ENCODE measurements at places on chromosomes 2 and 18. TPM values are rescaled to one million over a fixed set of nuclear protein-coding genes. Genes with fewer than 3 reads are reported as not detected.

DNA sequence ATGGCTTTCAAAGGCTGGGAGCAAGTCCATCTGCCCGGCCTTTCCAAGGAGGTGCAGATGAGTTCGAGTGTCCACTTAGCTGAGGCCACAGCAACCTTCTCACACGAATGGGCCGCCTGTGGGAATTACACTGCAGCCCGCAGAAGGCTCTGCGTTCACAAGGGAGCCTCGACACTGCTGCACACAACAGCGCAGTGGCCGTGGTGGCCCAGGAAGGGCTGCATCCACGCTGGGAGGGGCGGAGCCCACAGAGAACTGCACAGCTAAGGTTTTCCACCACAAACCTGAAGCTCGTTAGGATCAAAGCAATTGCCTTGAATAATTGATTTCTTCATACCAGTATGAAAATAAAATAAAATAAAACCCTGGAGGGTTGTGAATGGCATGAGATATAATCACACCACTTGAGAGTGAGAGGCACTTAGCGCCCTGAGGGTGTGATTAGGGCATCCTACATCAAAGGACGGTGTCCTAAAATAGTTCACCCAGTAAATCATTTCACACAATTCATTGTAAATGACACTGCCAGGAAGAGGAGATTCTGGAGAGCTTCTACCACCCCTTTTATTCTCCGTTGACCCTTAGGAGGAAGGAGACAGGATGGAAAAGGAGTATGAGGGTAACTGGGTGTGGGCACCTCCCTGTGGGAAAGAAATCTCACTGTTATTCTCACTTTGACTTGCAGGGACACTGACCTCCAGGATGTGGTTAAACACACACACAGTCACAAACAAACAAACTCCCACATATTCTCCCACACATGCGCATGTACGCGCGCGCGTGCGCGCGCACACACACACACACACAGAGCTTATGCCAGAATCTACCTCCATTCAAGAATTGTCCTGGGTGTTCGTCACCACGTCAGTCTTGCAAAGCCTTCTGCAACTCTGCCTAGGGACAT lies 256.6 kb upstream of the ID2 start:
- H3K36me3 ChIP-seq = no peaks in the 10 kb centered on the region
- DNase-seq = peak; percentile 50
- peaks cover 4% of the 10 kb centered on the region for H3K4me1 ChIP-seq

DNA sequence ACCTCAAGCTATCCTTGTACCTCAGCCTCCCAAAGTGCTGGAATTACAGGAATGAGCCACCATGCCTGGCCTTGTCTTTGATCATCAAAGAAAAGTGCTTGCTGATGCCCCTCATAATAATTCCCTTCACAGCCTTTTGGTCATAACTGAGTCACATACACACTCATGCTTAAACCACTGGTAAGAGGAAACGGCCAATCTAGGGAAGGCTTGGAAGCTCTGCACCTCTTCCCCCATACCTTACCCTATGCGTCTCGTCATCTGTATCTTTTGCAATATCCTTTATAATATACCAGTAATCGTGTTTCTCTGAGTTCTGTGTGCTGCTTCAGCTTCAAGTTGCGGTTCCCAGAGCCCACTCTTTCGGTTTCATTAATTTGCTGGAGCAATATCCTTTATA lies 4.8 kb upstream of the RNF138 start:
- no peak overlapping the region for H3K4me3 ChIP-seq
- H3K36me3 ChIP-seq = no peaks in the 10 kb centered on the region
- no peak overlapping the region for H3K27ac ChIP-seq
- H3K4me1 ChIP-seq = peaks cover 3% of the 10 kb centered on the region
- no peak for DNase-seq
- H3K27me3 ChIP-seq = no peaks in the 10 kb centered on the region

DNA sequence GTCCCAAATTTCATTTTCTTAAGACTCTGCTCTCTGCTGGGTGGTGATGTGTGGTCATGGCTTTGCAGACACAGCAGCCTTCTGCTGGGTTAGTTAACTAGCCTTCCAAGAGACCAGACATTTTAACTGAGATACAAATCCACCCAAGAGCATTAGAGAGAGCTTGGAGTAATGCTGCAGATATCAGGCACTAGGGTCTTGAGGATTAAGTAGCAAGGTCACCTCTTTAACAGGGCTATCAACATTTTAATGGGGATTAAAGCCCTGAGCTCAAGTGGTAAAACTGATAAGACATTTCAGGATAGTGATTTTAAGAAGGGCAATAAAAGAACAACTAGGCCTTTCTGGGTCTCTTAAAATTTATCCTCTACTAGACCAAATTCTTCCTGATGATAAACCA lies 461.2 kb downstream of the MEIS1 start:
- H3K27ac ChIP-seq = no peak overlapping the region
- H3K27me3 ChIP-seq = no peaks in the 10 kb centered on the region
- DNase-seq = no peak
- no peaks in the 10 kb centered on the region for H3K36me3 ChIP-seq

DNA sequence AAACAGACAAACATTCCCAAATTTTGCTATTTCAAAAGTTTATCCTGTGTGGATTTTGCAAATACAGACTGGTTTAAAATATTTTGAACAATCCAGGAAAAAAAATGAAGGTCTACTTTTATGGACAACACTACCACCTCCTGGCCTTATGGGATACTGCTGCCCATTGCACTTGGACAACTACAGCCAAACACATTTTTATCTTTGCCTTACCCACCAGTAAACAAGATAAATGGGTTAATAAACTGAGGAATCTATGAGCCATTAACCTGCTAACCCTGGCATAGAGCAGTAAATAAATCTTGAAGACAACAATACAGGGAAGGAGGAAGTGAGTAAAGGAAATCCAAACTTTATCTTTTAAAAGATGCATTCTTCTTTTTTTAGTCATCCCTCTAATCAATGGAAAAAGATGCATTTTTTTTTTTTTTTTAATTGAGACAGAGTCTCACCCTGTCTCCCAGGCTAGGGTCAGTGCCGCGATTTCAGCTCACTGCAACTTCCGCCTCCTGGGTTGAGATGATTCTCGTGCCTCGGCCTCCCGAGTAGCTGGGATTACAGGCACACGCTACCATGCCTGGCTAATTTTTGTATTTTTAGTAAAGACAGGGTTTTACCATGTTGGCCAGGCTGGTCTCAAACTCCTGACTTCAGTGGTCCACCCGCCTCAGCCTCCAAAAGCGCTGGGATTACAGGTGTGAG lies 2.1 kb upstream of the SPIRE1 start:
- no peak overlapping the region for H3K4me3 ChIP-seq
- no peaks in the 10 kb centered on the region for H3K27me3 ChIP-seq
- no peaks in the 10 kb centered on the region for H3K4me1 ChIP-seq
- H3K36me3 ChIP-seq = no peaks in the 10 kb centered on the region
- peak; percentile 71 for DNase-seq

DNA sequence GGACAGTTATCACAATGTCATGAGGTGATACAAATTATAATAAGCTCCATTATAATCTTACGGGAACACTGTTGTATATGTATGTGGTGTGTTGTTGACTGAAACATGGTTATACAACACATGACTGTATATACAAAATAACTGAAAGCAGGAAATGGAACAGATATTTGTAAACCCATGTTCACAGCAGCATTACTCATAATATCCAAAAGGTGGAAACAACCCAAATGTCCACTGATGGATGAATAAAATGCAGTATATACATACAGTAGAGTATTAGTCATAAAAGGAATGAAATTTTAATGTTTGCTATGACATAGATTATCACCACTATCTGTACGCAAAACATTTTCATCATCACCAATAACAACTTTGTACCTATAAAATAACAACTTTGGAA lies 107.3 kb downstream of the USP34 start:
- H3K4me3 ChIP-seq = no peak overlapping the region
- H3K36me3 ChIP-seq = peaks cover 7% of the 10 kb centered on the region
- no peak for DNase-seq
- H3K27ac ChIP-seq = no peak overlapping the region
- H3K4me1 ChIP-seq = no peaks in the 10 kb centered on the region

DNA sequence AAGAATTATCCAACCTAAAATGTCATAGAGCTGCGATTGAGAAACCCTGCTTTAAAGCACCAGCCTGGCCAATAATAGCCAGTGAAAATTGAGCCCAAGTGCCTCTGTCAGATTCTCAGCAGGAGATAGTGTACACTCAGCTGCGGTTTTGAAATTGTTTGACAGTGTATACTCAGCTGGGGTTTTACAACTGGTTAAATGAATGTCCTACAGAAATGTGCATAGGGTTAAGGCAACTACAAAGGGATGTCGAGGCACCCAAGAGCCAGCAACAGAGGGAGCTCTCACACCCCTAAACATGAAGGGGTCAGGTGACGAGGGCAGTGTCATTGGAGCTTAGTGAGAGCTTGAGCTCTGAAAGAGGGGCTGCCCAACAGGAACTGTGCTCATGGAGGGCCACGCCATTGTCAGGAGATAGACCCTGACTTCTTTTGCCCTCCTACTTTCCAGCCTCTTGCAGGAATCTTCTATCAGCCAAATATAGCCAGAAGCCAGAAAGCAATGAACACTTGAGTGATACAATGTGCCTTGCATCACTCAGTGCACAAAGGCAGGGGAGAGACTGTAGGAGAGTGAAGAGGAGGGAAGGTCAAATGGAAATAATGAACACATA lies 15.1 kb downstream of the ACTG2 start:
- H3K4me3 ChIP-seq = no peak overlapping the region
- no peaks in the 10 kb centered on the region for H3K27me3 ChIP-seq
- no peak overlapping the region for H3K27ac ChIP-seq
- no peaks in the 10 kb centered on the region for H3K4me1 ChIP-seq
- peaks cover 62% of the 10 kb centered on the region for H3K36me3 ChIP-seq

- H3K4me1 ChIP-seq = no peaks in the 10 kb centered on the region
- peak overlapping the region; percentile 33 for H3K4me3 ChIP-seq
- no peaks in the 10 kb centered on the region for H3K36me3 ChIP-seq
- no peaks in the 10 kb centered on the region for H3K27me3 ChIP-seq
- H3K27ac ChIP-seq = no peak overlapping the region
Observed at GRCh38 chr18:58247363-58247834, 203.4 kb downstream of the NEDD4L start.

DNA sequence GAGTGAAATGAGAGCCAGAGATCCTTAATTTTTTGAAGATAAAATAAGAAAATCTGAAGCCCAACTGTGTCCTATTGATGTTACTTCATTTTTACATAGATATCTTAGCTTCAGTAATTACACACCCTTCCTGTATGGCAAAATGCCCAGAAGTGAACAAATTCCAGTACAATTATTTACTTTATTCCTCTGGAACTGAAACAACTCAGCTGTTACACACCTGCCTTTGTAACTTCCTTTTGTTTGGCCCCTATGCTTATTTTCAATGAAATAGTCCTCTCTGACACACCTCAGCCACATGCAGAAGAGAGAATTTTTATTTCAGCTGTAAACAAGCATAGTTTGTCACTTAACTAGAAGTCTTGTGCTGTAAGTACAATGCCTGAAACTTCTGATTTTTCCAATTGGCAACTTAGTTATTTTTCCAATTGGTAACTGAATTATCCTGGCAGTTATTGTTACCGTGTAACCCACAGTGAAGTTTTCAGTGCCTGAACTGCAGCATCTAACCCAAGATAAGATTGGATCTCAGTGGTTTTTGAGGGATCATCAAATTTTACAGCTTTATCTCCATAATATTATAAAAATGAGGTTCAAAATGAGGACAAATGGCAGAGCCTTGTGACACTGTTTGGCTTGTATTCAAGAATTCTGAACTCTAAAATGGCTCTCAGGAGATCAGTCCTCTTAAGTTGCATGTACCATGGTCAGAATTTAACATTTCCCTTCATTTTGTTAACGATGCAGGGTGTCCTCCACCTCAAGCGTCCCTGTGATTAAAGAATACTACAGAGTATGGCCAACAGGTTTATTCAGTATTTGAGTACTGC lies 82.6 kb downstream of the PKP4 start:
- H3K27ac ChIP-seq = no peak overlapping the region
- no peaks in the 10 kb centered on the region for H3K4me1 ChIP-seq
- no peaks in the 10 kb centered on the region for H3K27me3 ChIP-seq
- no peaks in the 10 kb centered on the region for H3K36me3 ChIP-seq
- H3K4me3 ChIP-seq = no peak overlapping the region

DNA sequence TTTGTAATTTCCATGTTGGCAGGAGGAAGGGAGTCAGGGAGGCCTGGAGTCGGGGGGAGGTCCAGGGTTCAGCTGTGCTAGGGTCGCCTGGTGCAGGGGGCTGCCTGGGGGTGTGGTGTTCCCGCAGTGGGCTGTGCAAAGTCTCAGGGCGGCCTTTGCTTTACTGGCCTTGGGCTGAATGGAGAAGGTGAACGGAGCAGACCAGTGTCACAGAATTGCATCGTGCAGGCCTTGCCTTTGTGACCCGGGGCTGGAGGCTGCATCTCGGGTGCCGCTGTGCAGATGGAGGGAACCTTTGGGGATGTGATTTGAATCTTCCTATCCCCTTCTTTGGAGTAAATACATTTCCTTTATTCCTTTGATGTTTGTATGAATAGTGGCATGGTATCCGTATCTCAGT lies 8.8 kb downstream of the SNTG2 start:
- no peak overlapping the region for H3K4me3 ChIP-seq
- no peaks in the 10 kb centered on the region for H3K4me1 ChIP-seq
- no peak overlapping the region for H3K27ac ChIP-seq
- no peak for DNase-seq
- H3K36me3 ChIP-seq = no peaks in the 10 kb centered on the region

- no peaks in the 10 kb centered on the region for H3K27me3 ChIP-seq
- H3K4me1 ChIP-seq = no peaks in the 10 kb centered on the region
- H3K4me3 ChIP-seq = no peak overlapping the region
- H3K27ac ChIP-seq = no peak overlapping the region
Observed at GRCh38 chr2:73238976-73239375, 4.9 kb downstream of the CCT7 start.

DNA sequence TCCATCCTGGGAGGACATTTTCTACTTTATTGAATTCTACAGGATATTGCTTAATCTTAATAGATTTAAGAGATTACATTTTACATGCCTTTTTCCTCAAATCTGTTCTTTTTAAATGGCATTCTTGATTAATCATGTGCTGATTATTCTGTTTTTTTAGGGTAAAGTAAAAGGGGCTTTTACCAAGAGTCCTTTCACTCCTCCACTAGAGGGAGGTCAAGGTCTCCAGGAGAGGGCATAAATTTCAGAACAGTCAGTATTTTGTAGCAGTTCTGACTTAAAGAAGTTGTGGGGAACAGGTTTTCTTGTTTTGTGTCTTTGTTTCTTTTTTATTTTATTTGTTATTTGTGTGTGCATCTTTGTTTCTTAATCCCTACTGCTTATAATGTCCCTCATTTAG lies 25.4 kb downstream of the WDR75 start:
- DNase-seq = no peak
- H3K4me1 ChIP-seq = peaks cover 21% of the 10 kb centered on the region
- H3K4me3 ChIP-seq = no peak overlapping the region
- H3K27ac ChIP-seq = peak overlapping the region; percentile 62
- H3K27me3 ChIP-seq = no peaks in the 10 kb centered on the region
- H3K36me3 ChIP-seq = peaks cover 23% of the 10 kb centered on the region

GRCh38 chr2:225756198-225756597 lies 356.7 kb downstream of the NYAP2 start:
- no peaks in the 10 kb centered on the region for H3K4me1 ChIP-seq
- H3K27me3 ChIP-seq = no peaks in the 10 kb centered on the region
- DNase-seq = no peak
- no peak overlapping the region for H3K27ac ChIP-seq

OTOS gene
- not detected for total RNA-seq

SEMA4C gene
- total RNA-seq = 56.9 TPM

MROH2A gene
- not detected for total RNA-seq

WNT10A gene
- not detected for total RNA-seq

BMP10 gene
- not detected for total RNA-seq
